ENCODE measurements at places on chromosomes 12 and 14. TPM values are rescaled to one million over a fixed set of nuclear protein-coding genes. Genes with fewer than 3 reads are reported as not detected.

DNA sequence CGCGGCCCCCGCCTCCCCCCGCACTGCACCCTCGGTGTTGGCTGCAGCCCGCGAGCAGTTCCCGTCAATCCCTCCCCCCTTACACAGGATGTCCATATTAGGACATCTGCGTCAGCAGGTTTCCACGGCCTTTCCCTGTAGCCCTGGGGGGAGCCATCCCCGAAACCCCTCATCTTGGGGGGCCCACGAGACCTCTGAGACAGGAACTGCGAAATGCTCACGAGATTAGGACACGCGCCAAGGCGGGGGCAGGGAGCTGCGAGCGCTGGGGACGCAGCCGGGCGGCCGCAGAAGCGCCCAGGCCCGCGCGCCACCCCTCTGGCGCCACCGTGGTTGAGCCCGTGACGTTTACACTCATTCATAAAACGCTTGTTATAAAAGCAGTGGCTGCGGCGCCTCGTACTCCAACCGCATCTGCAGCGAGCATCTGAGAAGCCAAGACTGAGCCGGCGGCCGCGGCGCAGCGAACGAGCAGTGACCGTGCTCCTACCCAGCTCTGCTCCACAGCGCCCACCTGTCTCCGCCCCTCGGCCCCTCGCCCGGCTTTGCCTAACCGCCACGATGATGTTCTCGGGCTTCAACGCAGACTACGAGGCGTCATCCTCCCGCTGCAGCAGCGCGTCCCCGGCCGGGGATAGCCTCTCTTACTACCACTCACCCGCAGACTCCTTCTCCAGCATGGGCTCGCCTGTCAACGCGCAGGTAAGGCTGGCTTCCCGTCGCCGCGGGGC, at the start of gene FOS:
TSS of gene FOS (plus strand) at position 407 of the 731 bp plus-strand sequence. CDS start at position 562, 155 bp downstream.
- H3K27me3 ChIP-seq, result no peaks in the 10 kb centered on the region
- peak; percentile 95 for DNase-seq
- H3K4me1 ChIP-seq, result peaks cover 30% of the 10 kb centered on the region
- H3K4me3 ChIP-seq, result peak within 1 kb of the TSS; percentile 83
- H3K36me3 ChIP-seq, result peaks cover 25% of the 10 kb centered on the region
- H3K27ac ChIP-seq, result peak within 1 kb of the TSS; percentile 98

DNA sequence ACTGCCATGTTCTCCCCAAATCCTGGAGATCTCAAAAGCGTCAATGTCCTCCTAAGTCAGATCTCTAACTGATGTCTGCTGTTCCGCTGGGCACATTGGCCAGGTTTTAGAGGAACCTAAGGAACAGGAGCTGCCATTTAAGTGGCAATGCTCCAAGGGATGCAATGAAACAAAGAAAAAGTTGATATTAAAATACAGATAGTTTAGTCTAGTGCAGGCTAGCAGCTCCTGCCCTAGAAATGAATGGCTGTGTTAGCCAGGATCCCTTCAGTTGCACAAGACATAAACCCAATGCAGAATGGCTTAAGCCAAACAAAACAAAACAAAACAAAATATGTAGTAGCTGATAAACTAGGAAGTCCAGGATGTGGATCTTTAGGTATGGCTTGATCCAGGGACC, 144.1 kb downstream of the HMGA2 start:
- DNase-seq, result no peak
- no peaks in the 10 kb centered on the region for H3K36me3 ChIP-seq
- H3K27me3 ChIP-seq, result no peaks in the 10 kb centered on the region
- H3K4me1 ChIP-seq, result no peaks in the 10 kb centered on the region
- H3K27ac ChIP-seq, result no peak overlapping the region

DNA sequence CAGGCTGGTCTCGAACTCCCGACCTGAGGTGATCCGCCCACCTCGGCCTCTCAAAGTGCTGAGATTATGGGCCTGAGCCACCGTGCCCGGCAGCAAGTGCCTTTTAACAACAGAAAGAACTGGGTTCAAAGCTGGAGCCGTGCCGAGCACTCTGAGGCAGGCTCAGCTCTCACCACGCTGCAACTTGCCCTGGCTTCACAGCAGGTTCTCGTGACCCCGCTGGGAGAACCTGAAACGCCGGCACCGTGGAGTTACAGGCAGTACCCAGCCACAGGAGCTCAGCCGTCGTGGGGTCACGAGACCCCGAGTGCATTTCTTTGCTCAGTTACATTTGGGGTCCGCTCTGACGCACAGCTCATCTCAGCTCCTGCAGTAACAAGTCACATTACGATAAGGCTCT, 14.4 kb downstream of the GOLGA3 start:
- no peak for DNase-seq
- peaks cover 84% of the 10 kb centered on the region for H3K36me3 ChIP-seq
- H3K4me3 ChIP-seq, result no peak overlapping the region
- H3K4me1 ChIP-seq, result no peaks in the 10 kb centered on the region

ADCY6 gene
- 13.1 TPM for total RNA-seq

Measured in psoas muscle (tissue), 8 donors.